ENCODE measurements at places on chromosomes 7 and 10. TPM values are rescaled to one million over a fixed set of nuclear protein-coding genes. Genes with fewer than 3 reads are reported as not detected.

DNA sequence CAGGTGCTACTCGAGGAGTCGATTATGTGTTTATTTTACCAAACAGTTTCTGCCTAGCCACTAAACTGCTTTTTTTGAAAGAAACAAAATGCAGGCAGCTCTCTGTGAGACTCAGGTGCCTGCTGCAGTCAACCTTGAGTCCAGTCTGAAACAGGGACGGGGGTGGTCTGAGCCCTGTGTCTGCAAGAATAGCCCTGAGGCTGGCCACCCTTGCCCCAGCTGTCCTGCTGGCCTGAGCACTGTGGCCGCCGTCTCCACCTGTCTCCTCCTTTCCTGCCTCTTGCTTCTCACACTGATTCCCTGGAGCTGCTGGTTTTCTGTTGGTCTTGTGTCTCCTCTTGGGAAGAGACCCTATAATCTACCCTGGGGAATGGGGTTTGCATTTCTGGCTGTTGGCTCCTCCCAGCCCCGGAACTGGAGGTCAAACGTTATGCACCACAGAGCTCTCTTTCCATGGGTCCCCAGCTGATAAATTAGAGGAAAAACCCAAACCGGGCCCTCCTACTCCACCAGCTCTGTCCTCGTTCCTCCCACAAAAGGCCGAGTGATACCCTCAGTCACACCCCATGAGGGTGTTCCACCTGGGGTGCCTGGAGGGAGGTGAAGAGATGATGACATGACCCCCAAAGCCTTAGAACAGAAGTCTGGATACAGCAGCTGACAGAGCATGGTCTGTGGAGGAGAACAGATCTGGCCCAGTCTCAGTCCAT, 15.0 kb upstream of the SLC18A3 start:
- DNase-seq = no peak

Gene MEOX2
- 9.7 TPM for total RNA-seq

DNA sequence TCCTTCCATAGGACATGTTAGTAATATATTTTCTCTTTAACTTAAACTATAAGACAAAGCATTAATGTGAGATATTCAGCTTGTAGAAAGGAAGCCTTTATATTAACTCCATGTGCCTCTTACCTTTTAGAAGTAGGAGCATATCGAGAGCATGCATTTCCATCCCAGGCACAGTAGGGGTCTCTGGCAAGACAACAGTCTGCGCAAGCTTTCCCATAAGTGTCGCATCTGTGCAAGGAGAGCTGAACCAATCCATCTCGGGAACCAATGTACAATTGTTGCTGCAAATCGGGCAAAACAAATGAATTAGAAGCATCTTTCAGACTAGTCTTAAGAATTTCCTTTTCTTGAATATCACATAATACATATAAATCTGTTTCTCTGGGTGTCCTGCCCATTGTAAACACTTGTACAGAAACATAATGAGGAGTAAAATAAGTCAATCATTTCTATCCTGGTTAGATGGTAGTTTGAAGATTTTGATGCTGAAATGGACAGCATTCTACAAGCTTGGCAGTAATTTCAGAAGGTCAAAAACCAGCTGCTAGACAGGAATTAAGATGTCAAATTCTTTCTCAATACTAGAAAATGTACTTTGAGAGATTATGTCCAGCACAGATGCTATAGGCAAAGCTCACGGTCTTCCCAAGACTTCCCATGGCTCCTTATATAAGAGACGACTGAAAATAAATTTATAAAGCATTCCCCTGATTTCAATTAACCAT, 171.8 kb downstream of the SEMA3D start:
- DNase-seq = no peak

Gene ITIH2
- not detected for total RNA-seq

DNA sequence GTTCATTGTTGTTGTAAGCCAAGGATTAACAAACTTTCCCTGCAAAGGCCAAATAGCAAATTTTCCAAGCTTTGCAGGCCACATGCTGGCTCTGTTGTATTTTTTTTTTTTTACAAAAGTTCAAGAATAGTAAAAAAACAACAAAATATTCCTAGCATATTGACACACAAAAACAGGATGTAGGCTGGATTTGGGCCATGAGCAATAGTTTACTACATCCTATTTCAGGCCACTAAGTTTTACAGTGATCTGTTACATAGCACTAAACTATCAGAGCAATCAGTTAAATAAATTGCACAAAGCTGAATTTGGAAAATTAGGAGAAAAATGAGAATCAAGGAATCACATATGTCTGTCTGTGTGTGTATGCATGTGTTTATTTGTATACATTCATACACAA, 491.8 kb upstream of the GHITM start:
- no peak for DNase-seq

Gene CALHM1
- total RNA-seq = not detected

DNA sequence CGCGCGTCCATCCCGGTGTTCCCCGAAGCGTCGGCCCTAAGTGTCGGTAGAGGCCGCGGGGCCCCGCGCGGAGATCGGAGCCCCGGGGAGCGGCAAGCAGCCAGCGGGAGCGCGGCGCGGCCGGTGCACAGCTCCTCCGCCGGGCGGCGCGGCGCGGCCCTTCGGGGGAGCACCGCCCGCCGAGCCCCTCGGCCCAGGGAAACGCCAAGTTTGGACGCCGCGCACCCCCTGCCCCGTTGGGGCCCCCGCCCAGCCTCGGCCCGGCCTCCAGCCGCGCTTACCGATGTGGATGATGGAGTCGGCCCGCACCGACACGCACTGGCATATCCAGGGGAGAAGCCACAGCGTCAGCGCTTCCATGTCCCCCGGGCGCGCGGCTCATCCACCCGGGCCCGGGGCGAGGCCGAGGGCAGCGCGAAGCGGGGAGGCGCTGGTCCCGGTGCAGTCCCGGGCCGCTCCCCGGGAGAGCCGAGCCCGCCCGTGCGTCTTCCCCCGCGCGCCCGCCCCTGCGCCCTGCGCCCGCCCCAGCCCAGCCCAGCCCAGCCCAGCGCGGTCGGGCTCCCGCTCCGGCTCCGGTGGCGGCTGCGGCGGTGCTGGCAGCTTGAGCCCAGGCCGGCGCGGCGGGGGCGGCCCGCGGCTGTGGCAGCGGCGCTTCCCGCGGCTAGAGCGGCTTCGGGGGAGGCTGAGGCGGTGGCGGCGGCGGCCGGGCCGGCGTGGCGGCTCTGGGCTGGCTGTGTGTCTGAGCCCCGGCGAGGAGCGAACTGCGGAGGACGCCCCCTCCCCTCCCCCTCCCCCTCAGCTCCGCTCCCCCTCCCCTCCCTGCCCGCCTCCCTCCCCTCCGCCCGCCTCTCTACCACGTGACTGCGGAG, at the start of gene GRID1:
Gene GRID1, minus strand, starts transcription at position 763 of the 869 bp plus-strand sequence.
- DNase-seq = peak; percentile 69

Gene MYH16
- total RNA-seq = not detected

DNA sequence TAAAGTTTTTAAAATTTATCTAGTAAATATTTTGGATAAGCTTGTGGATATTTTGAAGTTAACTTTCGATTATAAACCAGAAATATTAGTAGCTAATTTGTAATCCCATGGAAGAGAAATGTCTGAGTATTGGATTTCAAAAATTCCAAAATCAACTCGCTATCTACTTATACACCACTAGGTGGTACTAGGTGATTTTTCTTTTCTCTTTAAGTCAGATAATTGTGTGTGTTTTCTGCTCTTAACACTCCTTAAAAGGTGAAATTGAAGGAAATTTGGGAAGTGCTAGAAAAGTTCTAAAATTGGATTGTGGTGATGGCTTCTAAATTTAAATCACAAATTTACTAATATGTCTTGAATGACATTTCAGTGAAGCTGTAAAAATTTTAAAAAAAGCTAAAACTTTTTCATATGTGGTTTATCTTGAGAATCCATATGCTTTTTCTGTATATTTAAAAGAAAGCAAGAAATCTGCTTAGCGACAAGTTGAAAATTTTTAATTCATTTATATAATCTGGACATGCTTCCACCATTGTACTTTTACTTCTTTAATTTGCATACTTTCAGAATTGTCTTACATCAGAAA, 90.2 kb downstream of the IPMK start:
- no peak for DNase-seq

Gene SMIM30
- 46.2 TPM for total RNA-seq

DNA sequence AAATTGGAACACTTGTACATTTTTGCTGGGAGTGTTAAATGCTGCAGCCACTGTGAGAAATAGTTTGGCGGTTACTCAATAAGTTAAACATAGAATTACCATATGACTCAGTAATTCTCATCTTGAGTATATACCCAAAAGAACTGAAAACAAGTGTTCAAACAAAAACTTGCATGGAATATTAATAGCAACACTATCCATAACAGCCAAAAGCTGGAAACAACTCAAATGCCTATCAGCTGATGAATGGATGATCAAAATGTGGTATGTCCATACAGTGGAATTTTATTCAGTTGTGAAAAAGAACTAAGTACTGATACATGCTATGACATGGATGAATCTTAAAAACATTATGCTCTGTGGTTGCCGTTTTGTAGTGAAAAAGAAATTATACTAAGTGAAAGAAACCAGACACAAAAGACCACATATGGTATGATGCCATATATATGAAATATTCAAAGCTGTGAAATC, 63.0 kb upstream of the SP4 start:
- DNase-seq = no peak

DNA sequence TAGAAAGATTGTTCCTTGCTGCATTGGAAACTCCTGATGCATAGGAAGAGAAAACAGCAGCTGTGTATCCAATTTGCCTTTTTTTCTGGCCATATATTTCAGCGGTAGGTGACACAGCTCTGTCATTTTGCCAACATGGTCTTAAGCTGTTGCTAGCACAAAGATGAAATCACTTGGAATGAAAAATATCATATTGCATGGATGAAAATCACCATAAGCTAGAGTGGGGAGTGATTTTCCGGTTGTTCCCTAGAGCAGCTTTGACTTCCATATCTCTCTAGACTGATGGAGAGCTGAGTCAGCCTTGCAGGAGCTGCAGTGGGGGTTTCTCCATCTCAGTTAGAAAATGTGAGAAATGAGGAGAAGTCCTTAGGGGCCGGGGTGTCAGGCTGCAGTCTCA, 38.3 kb upstream of the BTBD16 start:
- DNase-seq = no peak

Gene RP9
- 6.9 TPM for total RNA-seq

Gene FAM25A
- not detected for total RNA-seq

Gene AGAP9
- 7.7 TPM for total RNA-seq

DNA sequence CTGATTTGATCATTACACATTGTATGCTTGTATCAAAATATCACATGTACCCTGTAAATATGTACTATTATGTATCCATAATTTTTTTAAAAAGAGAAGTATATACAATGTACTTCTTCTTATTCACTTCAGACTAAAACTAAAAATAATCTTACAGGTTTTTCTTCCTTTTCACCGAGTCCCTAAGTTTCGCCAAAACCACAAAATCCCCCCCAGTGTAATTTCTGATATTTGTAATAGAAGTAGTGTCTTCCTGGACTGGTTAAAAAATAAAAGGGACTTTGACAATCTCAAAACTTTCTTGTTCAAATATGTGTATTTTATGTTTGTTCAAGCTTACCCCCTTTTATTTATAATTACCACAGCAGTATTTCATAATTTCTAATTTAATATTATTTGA, 23.9 kb downstream of the EPC1 start:
- DNase-seq = no peak

All from sigmoid colon (tissue), 7 donors.